Ascending aorta (tissue), 2 donors: ENCODE measurements at places on chromosomes 1 and 21.

DNA sequence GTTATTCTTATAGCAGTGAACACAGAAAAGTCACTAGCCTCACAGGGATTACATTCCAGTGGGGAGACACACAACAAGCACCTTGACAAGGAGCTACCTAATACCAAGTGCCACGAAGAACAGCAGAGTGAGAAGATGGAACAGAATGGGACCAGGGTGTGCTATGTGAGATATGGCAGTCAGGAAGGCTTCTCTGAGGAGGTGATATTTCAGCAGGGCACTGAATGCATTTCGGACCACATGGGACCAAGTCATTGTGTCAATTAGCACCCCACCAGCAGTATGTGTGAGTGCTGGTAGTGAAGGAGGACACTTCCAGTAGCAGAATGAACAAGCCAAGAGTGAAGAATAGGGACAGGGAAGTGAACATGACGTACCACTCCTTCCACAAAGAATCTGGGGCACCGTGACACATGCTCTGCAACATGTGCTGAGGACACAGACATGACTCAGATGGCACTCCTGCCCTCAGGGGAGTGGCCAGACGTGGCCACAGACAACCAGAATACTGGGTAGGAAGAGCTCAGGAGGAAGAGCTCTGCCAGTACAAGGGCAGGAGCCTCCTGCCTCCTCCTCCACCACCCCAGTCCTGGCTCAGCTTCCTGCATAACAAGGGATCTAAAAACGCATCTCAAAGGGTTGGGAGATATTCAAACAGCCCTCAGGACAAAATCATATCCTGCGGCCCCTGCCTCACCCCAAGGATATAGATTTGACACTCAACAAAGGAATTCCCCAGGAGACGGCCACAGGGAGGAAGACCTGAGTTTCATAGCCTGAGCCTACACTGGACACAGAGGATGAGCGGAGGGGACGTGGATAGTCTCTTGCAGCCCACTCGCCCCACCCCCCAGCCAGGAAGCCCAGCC lies 102.5 kb downstream of the TRABD2B start:
- DNase-seq = no peak

- no peak for DNase-seq
Measured at GRCh38 chr1:18239671-18240070, 132.1 kb downstream of the IGSF21 start.

DNA sequence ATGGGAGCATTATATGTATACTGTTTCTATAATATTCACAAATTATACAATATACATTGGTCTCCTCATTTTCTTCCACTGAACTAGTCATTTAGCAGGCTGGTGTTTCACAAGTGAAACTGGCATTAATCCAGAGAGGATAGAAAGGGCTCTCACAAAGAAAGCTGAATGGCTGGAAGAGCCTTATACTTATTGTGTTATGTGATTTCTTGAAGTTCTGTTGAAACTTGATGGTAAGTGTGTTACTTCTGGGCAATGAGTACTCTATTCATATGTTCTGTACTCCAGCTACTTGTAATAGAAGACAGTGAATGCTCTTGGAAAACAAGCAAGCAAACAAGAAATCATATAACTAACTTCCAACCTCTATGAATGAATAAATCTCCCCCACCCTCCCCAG lies 14.9 kb downstream of the STX12 start:
- no peak for DNase-seq

DNA sequence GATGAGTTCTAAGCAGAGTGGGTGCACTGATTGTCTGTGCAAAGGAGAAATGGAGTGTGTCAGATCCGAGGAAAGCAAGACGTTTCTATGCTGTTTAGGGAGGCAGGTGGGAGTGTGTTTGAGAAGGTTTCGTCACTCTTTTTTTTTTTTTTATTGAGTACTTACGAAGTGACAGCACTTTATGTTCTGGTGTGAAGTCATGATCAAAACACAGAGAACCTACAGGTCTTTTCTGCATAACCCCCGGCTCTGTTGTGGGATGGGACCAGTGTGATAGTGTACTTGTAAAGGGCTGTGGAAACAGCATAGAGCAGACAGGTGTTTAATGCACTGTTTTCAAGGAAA lies 26.7 kb downstream of the MIA3 start:
- no peak for DNase-seq

- no peak for DNase-seq
Measured at GRCh38 chr1:229237320-229237719, 33.6 kb upstream of the RAB4A start.

DNA sequence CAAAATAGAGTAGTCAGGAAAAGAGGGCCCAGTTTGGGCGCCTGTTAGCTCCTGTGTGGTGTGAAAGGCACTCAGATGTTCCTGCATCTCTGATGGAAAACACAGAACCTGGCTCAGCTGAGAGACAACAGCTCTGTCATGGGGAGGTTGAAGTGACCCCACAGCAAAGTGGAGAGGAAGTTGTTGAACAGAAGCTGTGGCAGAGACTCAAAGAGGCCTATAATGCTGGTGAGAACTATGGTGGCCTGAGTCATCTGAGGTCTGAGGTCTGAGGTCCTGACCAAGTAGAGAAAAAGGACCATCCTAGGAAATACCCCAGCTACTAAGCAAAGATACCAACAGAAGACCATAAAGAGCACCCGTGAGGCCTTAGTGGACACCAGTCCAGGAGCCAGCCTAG lies 45.6 kb upstream of the JAK1 start:
- no peak for DNase-seq

DNA sequence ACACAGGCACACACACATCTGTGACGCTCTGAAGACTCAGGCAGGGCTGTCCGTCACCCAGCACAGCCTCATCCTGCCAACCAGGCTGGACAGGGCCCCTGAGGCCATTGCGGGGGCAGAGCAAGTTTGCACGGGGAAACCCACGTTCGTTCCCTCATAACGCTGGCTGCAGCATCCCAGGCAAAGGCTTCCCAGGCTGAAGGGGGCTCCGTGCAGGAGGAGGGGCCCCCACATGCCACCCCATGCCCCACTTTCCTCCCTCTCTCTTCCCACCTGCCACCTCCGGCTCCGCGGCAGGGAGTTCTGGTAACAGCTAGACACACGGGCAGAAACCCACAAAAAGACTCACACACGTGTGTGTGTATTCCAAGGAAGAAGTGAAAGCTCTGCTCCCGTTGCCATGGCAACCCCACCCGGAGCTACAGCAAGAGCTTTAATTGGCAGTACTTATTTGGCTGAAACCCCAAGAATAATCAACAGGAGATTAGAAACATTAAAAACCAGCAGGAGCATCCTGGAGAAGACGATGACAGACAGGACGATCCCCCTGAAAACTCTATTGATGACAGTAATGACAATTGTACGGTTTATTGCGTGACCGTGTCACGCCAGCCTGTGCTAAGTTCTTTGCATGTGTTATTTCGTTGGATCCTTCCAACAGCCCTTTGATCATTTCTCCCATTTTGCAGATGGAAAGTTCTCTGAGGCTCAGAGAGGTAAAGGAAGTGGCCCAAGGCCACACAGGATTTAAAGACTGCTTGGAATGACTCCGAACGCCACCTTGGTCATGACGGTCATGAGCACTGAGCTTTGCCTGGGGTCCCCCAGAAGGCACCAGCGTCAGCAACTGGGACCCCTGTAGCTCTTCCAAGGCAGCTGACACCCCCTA lies 247.1 kb downstream of the NPHP4 start:
- no peak for DNase-seq

GRCh38 chr1:212127221-212127620 lies 91.7 kb downstream of the DTL start:
- no peak for DNase-seq

GRCh38 chr21:38354231-38354630 lies 97.4 kb downstream of the KCNJ15 start:
- no peak for DNase-seq

DNA sequence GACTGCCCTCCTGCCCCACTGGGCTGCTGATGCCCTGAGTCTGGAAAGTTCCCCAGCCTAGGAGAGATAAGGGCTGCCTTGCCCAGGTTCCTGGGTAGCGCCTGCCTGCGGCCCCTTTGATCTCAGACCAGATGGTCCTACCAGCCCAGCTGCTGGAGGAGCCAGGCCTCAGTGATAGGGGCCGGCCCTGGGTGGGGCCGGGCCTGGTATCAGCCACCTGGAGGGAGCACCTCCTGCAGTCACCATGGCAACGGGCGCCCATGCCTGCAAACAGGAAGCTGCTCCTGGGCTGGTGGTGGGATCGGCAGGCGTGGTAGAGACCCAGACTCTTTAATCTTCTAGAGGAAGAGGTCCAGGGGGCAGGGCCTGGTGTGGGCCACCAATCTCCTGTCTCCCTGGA lies 119.7 kb upstream of the WNT4 start:
- no peak for DNase-seq

GRCh38 chr1:184183919-184184318 lies 132.4 kb downstream of the TSEN15 start:
- DNase-seq = no peak

DNA sequence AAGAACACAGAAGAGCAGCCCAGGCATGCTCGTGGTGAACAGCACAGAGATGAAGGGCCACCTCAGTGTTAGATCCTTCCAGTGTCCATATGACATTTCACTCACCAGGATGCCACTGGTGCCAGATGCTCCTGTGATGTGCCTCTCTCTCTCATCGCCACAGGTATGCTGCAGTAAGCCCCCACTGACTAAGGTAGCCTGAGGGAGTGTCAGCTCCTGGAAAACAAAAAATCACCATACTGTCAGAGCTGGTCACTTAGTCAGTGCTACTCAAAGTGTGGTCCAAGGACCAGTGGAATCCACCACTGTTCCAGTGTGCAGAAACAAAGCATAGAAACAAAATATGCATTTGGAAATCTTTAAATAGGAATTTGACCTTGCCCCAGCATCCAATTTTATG lies 27.1 kb upstream of the BCL9 start:
- DNase-seq = no peak

GRCh38 chr1:31987135-31987619 lies 26.5 kb upstream of the KHDRBS1 start:
- DNase-seq = no peak

GRCh38 chr1:204514828-204515227 lies 1.4 kb upstream of the MDM4 start:
- no peak for DNase-seq

GRCh38 chr1:85894651-85895050 lies 186.4 kb upstream of the ZNHIT6 start:
- DNase-seq = no peak

- no peak for DNase-seq
Measured at GRCh38 chr1:36731226-36732014, 248.7 kb upstream of the CSF3R start.

DNA sequence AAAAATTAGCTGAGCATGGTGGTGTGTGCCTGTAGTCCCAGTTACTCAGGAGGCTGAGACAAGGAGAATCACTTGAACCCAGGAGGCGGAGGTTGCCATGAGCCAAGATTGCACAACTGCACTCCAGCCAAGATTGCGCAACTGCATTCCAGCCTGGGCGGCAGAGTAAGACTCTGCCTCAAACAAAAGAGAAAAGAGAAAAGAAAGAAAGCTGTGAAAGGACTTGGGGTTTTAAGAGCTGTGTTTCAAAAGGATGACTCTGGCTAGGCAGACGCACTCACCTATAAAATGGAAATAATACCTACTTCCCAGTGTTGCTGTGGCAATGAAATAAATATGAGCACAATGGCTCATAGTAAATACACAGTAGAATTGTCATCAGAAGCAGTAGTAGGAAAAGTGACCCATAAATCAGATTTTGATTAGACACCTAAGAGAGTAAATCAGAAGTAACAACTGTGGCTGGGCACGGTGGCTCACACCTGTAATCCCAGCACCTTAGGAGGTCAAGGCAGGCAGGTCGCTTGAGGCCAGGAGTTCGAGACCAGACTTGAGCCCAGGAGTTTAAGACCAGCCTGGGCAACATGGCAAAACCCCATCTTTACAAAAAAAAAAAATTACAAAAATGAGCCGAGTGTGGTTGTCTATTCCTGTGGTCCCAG lies 45.9 kb upstream of the PUM1 start:
- DNase-seq = no peak

- DNase-seq = no peak
Measured at GRCh38 chr21:18529254-18529653, 125.7 kb upstream of the TMPRSS15 start.

DNA sequence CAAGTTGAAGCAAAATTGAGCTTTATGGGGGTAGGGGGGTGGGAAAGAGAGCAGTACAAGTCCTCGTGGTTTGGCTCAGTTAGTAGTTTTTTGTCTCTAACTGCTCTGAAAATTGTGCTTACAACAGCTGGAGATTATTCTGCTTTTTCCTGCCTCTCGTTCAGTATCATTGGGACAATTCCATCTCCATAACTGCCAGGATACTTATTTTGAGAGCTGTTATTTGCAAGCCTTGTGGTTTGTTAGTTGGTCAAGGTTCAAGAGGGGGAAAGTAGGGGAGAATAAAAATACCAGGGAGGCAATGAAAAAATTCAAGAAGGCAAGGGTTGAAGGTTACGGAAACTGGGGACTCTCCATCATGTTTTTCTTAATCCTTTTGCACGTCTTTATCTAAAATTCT lies 811.8 kb upstream of the ADGRL2 start:
- no peak for DNase-seq

- no peak for DNase-seq
Measured at GRCh38 chr21:44714905-44715304, 3.5 kb upstream of the TSPEAR start.

- peak; percentile 76 for DNase-seq
Measured at GRCh38 chr1:203649999-203650836, 23.6 kb downstream of the ATP2B4 start.

GRCh38 chr21:35319684-35320283 lies 270.7 kb upstream of the RUNX1 start:
- no peak for DNase-seq

- no peak for DNase-seq
Measured at GRCh38 chr21:27799861-27800260, 833.0 kb upstream of the ADAMTS5 start.

GRCh38 chr21:32726839-32727686 lies 750 bp downstream of the SYNJ1 start:
- DNase-seq = no peak

- DNase-seq = no peak
Measured at GRCh38 chr21:21921410-21922232, 923.4 kb downstream of the NCAM2 start.

- DNase-seq = no peak
Measured at GRCh38 chr1:41907446-41907845, 11.3 kb downstream of the HIVEP3 start.

- peak; percentile 98 for DNase-seq
Measured at GRCh38 chr1:26431979-26432695, at the start of gene DHDDS. TSS of gene DHDDS (plus strand) at chr1:26432321. CDS start at chr1:26432946, 625 bp downstream.

DNA sequence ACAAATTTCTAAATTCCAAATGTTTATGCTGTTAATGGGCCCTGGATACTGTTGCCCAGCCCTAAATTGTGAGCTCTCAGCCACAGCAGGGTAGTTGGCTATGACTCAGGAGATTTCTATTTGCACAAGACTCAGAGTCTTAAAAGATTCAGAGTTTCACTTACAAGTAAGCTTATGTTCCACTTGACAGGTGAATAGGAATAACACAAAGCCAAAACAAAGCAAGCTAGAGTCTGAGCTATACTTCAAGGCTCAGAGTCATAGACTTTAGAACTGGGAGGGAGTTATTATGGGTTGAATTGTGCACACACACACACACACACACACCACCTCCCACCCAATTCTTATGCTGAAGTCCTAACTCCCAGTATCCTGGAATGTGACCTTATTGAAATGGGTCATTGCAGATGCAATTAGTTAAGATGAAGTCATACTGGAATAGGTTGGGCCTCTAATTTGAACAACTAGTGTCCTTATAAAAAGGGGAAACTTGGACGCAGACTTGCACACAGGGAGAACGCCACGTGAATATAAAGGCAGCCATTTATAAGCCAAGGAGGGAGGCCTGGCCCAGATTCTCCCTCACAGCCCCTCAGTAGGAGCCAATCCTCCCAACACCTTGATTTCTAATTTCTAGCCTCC lies 30.2 kb downstream of the PRDX6 start:
- no peak for DNase-seq

GRCh38 chr1:160741092-160741501 lies 2.0 kb downstream of the SLAMF7 start:
- DNase-seq = no peak

- no peak for DNase-seq
Measured at GRCh38 chr1:154867841-154868605, 2.1 kb downstream of the KCNN3 start.
